Amniotic epithelial cell (primary cell): ENCODE measurements at places on chromosomes 2 and 18.

DNA sequence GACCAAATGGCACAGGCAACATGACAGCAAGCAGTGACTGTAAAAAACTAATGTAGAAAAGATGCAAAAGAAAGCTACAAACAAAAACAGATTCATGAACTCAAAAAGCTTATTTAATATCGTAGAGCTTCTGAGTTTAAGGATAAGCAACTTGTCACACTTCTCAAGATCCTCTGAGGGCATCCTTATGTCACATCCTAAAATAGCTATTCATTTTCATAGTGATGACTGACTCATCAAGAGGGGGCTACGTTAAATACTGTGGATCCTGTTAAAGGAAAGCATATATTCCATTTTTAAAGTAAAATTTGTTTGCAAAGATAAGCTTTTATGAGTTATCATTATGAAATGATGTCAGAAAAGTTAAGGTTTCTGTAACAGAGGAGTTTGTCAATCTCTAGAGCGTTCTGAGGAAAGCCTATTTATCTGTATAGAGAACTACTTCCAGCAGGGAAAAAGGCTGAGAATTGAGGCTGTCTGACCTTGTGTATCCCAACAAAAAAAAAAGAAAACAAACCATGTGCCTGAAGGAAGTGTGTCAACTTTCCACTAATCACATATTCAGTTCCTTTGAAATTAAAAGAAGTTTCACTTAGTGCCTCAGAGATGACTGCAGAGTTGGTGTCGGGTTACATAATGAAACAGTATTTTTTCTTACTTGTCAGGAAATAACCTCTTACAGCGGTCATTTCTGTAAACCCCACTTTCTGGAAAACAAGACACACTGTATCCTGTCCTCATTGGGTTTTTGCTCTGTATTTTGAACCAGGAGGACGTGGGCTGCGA is 115.5 kb downstream of the ESCO1 start:
- peak; percentile 9 for DNase-seq

DNA sequence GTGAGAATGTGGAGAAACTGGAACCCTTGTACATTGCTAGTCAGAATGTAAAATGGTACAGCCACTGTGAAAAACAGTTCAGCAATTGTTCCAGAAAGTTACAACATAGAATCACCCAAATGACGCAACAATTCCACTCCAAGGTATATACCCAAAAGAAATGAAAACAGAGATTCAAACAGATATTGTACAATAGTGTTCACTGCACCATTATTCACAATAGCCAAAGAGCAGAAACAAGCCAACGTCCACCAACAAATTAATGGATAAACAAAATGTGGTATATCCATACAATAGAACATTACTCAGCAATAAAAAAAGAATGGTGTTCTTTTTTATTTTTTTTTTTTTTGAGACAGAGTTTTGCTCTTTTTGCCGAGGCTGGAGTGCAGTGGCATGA is 10.9 kb downstream of the CLASP1 start:
- peak; percentile 64 for DNase-seq

- DNase-seq, result no peak
These were observed 564.9 kb upstream of the MEX3C start for GRCh38 chr18:51762373-51762772.

- no peak for DNase-seq
These were observed 19.8 kb downstream of the DTNA start for GRCh38 chr18:34729740-34730355.

DNA sequence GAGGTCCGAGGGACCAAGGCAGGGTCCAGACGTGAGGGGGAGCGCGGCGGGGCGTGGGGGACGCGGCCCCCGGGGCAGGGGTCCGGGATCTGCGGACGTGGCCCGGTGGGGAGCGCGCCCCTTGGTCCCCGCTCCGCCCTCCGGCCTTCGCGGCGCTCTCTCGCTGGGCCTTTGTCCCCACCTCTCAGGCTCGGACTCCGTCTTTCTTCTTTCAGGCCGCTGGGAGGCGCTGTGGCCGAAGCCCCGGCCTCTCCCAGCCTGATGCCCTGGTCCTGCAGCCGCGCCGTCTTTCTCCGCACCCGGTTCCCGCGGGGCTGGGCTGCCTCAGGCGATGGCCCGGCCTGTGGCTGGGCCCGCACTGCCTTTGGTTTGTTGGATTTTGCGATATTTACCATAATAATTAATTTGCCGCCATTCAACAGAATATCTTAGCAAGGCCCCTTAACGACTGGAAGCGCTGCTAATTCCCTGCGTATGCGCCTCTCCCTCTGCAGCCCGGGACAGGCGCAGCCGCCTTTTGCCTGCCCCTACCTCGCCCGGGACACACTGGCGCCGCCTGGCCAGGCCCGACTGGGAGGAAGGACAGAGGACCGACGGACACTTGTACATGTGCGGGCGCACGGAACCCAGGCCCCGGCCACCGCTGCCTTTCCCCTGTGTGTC is 10.8 kb downstream of the SIX3 start:
- peak; percentile 29 for DNase-seq

DNA sequence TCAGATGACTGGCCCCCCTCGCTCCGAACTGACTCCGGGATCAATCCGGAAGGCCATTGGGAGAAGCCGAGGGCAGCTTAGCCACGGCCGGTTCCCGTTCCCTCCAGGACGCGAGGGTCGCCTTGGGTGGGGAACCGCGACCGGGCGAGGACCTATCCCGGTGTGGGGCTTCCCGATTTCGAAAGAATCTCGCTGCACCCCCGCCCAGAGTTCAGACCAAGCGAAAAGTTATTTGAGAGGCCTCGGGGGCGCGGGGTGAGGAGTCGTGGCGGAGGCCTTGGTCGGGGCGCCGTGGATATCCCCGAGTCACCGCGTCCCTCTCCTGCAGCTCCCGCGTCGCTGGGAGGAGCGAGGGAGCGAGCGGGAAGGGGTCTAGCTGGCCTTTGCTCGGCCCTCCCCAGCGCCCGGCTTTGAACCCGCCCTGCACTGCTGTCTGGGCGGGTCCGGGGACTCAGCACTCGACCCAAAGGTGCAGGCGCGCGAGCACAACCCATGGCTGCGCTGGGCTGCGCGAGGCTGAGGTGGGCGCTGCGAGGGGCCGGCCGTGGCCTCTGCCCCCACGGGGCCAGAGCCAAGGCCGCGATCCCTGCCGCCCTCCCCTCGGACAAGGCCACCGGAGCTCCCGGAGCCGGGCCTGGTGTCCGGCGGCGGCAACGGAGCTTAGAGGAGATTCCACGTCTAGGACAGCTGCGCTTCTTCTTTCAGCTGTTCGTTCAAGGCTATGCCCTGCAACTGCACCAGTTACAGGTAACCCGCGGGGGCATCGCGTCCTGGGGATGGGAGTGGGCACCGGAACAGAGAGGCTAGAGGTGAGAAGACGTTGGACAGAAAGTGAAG is at the start of gene CYP27A1:
Gene CYP27A1 (plus strand): TSS at position 457 of the 837 bp plus-strand sequence. CDS start 36 bp downstream, at position 493.
- DNase-seq, result peak; percentile 23

GRCh38 chr2:100877555-100877954 is 57.6 kb downstream of the NPAS2 start:
- peak; percentile 64 for DNase-seq

GRCh38 chr18:62585274-62586150 is 62.7 kb downstream of the ZCCHC2 start:
- DNase-seq, result no peak

- no peak for DNase-seq
These were observed 202.0 kb upstream of the LRRTM1 start for GRCh38 chr2:80506563-80506962.

DNA sequence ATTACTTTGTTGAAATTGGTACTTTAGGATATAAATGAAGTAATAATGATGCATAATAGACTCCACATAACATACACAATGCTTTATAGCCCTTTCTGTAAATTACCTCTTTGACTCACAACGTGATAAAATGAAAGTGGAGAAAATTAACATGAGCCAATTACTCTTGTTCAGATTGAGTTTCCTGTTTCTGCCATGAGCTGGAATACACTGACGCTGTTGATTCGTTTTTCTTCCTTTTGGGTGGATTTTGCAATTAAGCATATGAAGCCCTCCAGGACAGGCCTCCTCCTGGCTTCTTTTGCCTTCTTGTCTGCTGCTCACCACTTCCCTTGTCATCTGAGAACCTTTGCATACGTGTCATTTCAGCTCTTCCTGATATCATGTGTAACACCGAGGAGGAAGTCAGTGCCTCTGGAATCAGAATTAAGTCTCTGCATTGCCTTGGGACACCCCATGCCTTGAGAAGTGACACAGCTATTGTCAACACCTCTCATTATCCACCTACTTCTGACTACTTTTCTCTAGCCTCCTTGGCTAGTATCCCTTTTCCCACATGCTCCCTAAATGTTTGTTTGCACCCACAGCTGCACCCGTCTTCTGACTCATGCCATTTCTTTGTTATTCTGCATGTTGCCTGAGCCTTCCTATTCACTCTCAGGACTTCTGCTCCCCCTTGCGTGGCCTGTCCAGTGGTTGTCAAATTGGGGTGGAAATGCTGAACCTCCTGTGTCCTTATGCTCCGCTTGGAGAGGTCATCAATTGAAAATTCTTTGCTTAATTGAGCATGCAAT is 134.1 kb downstream of the FMNL2 start:
- no peak for DNase-seq

DNA sequence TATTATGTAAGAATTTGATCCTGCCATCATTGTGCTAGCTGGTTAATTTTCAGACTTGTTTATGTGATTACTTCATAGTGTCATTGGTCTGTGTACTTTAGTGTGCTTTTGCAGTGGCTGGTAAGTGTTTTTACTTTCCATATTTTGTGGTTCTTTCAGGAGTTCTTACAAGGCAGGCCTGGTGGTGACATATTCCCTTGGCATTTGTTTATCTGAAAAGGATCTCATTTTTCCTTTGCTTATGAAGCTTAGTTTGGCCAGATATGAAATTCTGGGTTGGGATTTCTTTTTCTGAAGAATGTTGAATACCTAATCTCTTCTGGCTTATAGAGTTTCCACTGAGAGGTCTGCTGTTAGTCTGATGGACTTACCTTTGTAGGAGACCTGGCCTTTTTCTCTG is 72.8 kb upstream of the MC4R start:
- peak; percentile 5 for DNase-seq

- peak; percentile 2 for DNase-seq
These were observed 102.8 kb upstream of the MAP2 start for GRCh38 chr2:209321076-209321475.

GRCh38 chr18:78689606-78690005 is 290.0 kb upstream of the SALL3 start:
- DNase-seq, result no peak

DNA sequence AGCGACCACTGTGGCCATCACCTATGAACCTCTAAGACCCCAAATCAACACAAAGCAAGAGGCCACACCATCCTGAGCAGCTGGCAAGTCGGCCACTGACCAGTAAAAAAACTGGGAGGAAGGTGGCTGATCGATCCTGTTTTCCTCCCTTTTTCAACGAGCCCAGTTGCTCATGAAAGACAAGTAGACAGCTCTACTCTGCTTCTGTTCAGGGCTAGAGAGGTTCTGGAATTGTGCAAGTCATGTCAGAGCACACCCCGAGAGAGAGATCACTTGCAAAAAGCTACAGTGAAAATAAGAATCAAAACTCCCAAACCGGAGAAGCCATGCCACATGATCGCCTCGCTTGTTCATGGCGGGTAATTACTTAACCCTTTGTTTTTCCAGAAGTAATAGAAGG is 34.6 kb downstream of the ZNF516 start:
- DNase-seq, result peak; percentile 59

DNA sequence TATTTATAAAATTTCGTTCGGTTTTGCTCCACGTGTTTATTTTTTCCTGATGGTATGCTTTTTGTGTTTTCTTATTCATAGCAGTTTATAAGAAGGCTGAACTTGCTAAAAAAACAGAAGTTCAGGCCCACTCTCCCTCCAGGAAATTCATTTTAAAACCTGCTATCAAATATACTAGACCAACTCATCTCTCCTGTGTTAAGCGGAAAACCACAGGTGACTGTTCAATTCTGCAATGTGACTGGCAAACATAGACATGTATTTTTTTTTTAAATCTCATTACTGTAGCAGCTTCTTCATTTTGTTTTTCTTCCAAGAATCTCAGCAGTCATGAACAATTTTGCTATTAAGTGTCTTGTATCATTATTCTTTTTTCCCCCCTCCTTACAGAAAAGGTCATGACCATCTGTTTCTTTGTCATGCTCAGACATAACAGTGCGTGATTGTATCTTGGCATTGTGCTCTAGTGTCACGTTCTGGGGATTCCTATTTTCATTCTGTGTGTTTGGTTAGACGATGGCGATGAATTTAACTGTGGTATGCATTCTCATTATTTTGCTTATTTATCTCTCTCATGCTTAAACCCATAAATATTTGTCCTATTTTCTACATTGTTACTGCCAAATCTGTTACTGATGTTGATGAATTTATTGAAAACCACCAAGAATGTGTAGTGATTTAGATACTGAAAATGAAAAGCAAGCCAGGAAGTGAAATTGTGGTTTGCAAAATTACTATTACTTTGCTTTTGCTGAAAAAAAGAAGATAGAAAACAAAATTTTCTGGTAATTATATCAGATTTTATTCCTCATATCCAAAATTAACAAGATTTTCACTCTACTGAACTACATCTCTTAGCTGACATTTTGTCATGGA is 74.6 kb upstream of the UNC80 start:
- DNase-seq, result no peak

DNA sequence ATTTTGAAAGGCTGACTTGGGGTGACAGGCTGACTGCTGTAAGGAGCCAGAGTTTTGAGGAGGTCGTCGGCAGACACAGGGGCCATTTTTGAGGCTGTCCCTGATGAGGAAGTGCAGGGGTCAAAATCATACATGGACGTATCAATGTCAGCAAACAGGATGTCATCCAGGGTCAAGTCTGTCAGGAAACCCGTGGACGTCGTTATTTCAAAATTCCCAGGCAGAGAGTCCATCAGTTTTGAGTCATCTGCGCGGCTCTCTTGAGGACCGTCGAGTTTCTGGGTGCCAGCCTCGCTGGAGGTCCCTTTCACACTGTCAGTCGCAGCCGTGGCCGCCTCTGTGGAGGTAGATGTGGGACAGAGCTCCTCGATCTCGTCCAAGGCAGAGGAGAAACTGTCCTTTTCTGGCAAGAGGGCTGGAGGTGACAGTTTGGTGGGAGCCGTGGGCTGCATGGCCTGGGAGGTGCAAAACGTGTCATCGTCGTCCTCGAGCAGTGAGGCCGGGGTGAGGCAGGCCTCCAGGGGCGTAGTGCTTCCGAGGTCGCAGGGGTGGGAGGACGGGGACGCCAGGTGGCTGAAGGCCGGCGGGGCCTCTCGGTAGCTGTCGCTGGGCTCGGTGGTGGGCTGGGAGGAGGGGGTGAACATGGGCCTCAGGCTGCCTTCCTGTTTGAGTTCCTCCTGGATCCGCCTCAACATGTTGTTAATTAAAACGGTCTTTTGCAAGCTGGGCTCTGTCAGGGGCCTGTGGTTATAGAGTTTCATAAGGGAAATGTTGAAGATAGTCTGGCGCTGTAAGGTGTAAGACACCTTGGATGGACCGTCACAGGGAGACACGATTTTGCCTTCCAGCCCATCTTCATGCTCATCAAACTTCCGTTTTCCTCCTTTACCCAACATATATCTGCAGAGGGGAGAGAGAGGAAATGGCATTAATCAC is 17.5 kb downstream of the SERTAD2 start:
- no peak for DNase-seq
